ENCODE measurements at places on chromosomes 11 and 22.

DNA sequence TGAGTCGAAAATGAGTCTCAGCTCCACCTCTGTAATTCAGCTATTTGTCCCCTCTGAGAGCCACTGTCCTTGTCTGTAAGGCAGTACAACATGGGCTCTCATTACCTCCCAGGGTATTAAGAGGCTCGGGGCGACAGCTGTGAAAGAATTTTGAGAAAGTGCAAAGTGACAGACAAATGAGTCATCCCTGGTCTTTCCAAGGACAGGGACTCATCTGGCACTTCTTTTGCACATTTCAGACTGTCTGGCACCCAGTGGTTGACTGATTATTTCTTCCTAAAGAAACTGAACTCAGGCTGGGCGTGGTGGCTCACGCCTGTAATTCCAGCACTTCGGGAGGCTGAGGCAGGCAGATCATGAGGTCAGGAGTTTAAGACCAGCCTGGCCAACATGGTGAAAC, 62.1 kb upstream of the ARFGAP3 start:
- DNase-seq = no peak

- DNase-seq = no peak
Observed at GRCh38 chr11:131146827-131147490, 223.5 kb upstream of the NTM start.

- DNase-seq = no peak
Observed at GRCh38 chr22:29117799-29118477, 45.1 kb downstream of the KREMEN1 start.

DNA sequence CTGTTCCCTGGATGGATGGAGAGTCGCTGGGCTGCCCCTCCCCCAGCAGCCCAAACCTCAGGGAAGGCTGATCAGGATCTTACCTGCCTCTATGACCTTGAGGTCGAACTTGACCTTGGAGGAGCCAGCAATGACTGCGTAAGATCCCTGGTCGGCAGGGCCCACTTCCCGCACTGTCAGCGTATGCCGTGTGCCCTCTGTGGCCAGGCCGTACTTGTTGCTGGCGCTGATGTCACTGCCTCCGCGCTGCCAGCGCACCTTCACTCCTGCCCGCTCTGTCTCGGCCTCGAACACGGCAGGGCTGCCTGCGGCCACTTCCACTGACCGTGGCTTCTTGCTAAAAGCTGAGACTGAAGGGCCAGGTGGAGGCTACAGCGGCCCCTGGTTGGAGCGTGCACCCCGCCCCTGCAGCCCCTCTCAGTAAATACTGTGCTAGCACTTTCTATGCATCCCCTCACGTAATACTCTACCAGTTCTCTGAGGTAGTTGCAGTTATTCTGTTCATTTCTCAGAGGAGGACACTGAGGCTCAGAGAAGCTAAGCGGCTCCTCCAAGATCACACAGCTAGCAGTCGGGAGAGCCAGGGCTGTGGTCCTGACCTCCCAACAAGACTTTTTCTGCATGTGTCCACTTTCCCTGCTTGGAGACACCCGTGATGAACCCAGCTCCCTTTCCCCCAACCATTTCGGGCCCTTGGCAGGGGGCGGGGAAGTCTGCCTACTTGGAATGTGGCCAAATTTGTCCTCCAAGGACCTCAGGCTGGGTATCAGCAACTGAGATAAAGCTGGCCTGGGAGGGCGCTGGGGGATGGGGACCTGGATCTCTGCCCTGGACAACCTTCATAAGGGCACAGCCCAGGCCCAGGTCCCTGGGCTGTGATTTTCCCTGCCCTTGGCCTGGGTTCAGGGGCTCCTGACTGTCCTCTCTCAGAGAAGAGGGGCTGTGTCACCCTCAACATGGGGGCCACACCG, 1.1 kb downstream of the MYBPC3 start:
- DNase-seq = no peak

DNA sequence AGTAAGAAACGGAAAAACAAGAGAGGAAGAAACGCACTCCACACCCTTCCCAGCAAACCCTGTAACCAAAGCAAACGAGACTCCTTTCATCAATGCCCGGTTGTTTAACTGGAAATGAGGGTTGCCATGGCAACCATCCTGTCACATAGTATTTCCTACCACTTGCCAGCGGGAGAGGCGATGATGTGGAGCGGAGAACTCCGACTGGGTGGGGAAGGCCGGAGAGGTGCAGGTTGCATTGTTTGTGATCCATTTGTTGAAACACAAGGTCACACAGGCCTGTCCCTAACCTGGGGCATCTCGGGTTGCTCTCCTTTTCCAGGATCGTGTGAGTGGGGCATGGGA, 609.9 kb downstream of the BUD13 start:
- no peak for DNase-seq

DNA sequence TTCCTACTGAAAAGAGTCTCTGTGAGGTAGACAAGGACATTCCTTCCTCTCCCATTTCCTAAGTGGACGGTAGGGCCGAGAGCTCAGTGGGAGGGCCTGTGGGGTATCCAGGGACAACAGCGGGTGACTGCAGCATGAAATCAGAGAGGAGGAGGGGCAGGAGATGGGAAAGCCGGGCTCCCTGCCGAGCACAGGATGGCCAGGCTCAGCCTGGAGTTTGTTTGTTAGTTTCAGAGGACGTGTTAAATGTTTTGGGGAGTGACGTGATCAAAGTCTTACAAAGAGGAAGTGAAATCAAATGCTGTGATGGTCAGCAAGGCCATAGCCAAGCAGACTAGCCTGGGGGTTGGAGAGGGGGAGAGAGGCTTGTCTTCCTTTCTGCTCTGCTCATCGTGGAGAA, 152.7 kb downstream of the ADAMTS15 start:
- DNase-seq = no peak

DNA sequence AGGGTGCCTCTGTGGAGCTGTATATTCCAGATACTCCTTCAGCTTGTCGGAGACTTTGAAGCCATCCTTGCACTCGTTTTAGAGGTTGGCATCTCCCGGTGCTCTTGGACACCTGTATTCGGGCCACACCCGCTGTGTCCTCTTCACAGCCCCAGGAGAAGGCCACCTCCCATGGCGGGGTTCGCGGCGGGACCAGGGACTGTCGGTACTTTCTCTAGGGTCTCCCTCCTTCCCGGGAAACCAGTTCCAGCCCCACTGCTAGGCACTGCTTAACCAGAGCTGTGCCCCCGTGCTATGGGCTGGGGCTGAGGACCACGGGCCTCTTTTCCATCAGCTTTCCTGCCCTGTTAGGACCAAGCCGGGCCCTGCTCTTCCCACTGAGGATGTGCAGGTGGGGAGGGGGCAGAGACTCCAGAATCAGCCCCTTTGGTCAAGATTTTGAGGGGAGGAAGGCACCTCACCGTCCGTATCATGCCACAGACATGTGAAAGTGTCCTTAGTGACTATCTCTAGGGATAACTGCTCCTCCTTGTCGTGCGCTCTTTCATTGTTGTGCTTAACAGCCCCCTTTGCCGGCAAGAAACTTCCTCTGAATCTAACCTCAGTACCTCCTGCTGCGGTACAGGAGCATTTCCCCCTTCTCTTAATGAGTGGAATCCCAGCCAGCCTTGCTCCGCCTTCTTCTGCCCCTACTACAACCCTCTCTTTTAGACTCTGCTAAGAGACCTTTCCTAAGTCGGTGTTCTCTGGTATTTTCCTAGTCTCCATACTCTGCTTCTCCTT, 1.2 kb upstream of the B3GAT1 start:
- DNase-seq = no peak

- no peak for DNase-seq
Observed at GRCh38 chr22:24145446-24146193, 35.7 kb upstream of the SUSD2 start.

- no peak for DNase-seq
Observed at GRCh38 chr11:36156817-36157519, 132.3 kb downstream of the COMMD9 start.

GRCh38 chr11:111908639-111909305, 2.8 kb downstream of the CRYAB start:
- no peak for DNase-seq

GRCh38 chr11:78822931-78823423, 248.3 kb upstream of the NARS2 start:
- DNase-seq = no peak

GRCh38 chr11:43145653-43146052, 166.1 kb upstream of the API5 start:
- no peak for DNase-seq

DNA sequence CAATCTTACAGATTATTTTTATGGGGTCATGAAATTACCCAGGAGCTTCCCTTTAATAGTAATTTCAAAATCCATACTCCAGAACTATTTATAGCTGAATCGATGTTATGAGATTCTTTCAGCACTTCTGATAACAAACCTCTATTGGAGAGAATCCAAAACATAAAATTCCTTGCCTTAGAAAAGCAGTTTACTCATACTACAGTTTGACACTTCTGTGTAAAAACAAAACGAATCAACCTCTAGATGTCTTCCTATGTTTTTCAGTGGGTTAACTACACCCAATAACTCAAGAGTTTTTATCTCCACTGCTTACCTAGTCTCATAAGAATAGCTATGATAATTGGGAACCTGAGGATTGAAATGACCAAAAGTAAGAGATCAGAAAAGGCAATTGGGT, 35.6 kb downstream of the KIF18A start:
- DNase-seq = no peak

- no peak for DNase-seq
Observed at GRCh38 chr22:47779474-47779873, 1017.0 kb downstream of the TBC1D22A start.

- DNase-seq = no peak
Observed at GRCh38 chr11:12410006-12410728, 32.8 kb downstream of the PARVA start.

DNA sequence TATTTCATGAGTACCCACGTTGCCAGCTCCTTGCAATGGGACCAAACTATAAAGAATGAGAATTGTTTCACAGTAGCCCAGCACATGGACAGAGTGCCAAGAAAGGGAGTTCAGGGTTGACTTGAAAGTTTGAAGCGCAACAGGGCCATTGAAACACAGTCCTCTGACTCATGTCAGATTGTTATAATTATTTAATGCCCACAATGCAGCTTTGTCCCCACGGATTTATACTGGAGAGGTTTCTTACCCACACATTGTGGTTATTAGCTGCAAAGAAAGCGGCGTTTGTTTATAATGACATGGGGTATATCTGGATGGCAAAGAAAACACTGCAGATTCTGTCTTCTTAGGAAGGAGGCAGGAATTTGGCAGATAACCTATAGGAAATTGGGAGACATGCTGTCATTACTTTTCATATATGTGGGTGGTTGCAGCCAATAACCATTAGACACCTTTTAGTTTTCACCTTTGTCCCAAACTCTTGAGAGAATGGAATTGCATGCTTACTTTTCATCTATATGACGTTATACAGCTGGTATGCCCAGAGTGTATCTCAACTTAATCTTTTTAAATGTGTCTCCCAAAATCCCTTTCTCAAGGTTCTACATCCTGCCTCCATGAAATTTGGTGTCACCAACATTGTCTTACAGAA, 143.6 kb downstream of the TEAD1 start:
- DNase-seq = no peak

DNA sequence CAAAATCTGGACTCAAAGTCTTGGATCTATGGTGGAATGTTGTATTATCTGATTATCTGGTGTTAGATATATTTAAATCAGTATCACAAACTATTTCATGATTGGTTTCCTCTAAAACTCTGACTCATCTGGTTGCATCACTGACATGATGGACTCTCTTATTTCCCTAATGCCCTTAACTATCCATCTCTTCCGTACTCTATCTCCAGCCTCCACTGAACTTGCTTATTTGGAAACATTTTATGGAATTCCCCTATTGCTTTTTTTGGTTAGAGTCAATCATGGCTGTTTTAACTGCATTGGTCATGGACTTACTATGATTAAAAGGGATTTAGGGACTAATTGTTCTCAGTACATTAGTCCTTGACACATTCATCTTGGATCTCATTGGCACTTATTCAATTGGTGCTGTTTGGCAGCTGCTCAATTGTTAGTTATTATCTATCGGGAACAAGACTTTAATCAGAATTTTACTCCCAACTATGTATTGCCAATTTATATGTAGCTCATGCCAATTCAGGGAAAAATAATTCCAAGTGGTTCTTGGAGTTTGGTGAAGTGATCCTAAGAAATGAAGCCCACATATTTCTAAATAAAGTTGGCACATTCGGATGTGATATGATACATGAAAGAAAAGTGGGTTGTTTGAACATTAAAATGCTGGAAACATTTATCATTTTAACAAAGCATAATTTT, 942.0 kb upstream of the CCDC90B start:
- DNase-seq = no peak

DNA sequence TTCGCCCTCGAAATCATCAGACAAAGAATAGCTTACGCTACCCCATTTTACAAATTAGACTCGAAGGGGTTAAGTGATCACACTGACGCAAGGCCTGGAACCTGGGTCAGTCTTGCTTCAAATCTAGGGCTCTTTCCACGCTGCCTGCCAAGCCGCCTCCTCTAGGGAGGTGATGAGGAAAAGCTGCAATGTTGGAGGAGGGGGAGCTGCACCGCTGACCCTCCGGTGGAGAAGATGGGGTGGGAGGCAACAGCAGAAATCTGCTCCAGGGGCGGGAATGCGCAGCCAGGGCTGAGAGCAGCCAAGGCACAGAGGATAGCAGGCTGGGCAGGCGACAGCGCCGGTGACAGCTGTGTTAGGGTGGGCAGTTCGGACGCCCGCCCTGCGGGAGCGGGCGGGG, 595 bp downstream of the SYVN1 start:
- DNase-seq = no peak

GRCh38 chr11:79617561-79617960, 176.7 kb upstream of the TENM4 start:
- DNase-seq = no peak

DNA sequence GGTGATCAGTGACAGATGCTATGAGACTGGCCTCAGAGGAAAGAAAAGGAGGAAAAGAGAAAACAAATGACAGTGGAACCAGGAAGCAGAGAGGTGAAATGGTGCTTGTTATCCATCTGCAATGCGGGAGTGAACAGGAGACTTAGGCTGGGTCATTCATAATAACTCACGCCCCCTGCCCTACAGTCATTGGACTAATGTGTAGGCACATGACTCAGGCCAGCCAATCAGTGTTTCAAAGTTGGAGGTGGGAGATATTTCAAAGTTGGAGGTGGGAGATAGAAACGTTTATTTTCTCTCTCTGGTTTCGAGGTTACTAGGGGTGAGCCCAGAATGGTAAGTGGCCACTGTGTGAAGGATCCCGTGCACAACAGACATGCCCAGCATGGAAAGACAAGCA, 30.3 kb downstream of the SLC22A6 start:
- DNase-seq = no peak

- DNase-seq = no peak
Observed at GRCh38 chr22:38259370-38259769, 13.4 kb downstream of the TMEM184B start.

GRCh38 chr11:21921151-21921550, 271.7 kb upstream of the ANO5 start:
- DNase-seq = no peak

- DNase-seq = no peak
Observed at GRCh38 chr11:75463106-75463774, 30.2 kb upstream of the KLHL35 start.

All from CD4-positive, alpha-beta T cell treated with Interleukin-10 for 1 hour (primary cell).